ENCODE measurements at places on chromosomes 13 and 19. TPM values are rescaled to one million over a fixed set of nuclear protein-coding genes. Genes with fewer than 3 reads are reported as not detected.

SH3GL1 gene
- polyA plus RNA-seq, result 64.4 TPM

CLDN10 gene
- 16.6 TPM for polyA plus RNA-seq

GDF15 gene
- 0.41 TPM for polyA plus RNA-seq

SPINT2 gene
- polyA plus RNA-seq, result 5.2 TPM

KANK2 gene
- 116 TPM for polyA plus RNA-seq

ZNF787 gene
- 33.4 TPM for polyA plus RNA-seq

USF2 gene
- 119 TPM for polyA plus RNA-seq

FFAR3 gene
- not detected for polyA plus RNA-seq

CIRBP gene
- 528 TPM for polyA plus RNA-seq

FSD1 gene
- polyA plus RNA-seq, result 1.2 TPM

DNA sequence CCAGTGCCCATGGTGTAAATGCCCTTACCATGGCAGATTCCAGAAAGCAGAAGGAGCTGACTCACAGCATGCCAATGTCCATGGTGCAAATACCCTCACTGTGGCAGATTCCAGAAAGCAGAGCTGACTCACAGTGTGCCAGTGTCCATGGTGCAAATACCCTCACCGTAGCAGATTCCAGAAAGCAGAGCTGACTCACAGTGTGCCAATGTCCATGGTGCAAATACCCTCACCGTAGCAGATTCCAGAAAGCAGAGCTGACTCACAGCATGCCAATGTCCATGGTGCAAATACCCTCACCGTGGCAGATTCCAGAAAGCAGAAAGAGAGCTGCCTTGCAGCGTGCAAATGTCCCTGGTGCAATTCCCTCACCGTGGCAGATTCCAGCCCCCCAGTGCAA is 163.8 kb upstream of the SOX1 start:
- no peak for DNase-seq

DNA sequence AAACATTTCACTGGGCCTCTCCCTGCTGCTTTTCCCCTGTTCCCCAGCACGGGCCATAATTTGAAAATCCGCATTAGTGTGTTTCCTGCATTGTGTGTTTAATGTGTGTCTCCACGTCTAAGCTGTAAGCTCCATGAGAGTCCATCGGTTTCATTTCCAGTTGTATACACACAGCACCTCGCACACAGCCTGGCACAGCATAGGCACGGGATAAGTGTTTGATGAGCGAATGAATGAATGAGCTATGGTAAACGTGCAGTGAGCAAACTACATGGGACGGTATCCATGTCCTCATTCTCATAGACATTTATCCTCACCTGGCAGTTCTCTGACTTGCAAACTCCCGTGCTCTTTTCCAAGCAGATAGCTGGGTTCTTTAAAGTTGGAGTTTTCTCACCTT is 106.1 kb downstream of the RAB20 start:
- DNase-seq, result no peak

GRCh38 chr19:47623921-47624391 is 15.0 kb downstream of the BICRA start:
- no peak for DNase-seq

DNA sequence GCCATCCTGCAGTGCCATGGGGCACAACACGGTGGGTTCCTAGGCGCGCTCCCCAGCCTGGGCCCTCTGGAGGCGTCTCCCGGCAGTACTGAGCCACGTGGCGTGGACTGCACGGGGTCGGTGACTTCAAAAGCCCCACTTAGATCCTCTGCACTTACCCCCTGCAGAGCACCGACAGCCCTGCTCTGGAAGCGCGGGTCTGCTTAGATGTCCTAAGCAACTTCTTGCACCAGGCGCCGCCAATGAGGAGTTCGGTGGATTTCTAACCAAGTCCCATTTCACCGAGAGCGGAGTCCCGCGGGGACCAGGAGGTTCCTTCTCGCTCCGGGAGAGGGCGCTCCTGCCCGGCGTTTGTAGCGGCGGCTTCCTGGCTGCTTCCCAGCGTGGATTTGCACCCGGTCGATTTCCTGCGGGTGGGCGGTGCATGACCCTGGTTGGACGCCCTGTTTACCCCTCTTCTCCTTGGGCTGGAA is 25.2 kb upstream of the ZNF845 start:
- peak; percentile 18 for DNase-seq

GRCh38 chr19:49347835-49348234 is 12.6 kb downstream of the CD37 start:
- DNase-seq, result no peak

DNA sequence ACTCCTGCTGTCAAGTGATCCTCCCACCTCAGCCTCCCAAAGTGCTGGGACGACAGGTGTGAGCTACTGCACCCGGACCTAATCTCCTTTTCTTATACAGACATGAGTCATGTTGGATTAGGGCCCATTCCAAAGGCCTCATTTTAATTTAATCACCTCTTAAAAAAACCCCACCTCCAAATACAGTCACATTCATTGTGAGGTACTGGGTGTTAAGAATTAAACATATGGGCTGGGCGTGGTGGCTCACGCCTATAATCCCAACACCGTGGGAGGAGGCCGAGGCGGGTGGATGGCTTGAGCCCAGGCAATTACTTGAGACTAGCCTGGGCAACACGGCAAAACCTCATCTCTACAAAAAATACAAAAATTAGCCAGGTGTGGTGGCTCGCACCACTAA is 46.6 kb downstream of the PIN1 start:
- DNase-seq, result no peak

DNA sequence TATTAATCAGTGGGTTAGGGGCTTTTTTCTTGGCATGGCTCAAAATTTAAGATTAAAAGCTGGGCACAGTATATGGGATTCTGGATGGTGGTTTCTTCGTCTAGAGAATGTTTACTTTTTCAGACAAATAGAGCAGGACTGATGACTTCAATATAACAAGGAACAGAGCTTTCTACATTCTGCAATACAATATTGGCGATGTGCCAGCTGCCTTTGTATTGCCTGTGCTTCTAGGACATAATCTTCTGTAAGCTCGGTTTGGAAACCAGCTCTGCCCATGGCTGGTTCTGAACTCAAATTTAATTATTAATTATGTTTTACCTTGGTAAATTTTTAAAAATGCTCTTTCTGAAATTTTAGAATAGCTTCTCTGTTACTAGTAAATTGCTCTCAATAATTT is 139.1 kb upstream of the TRPC4 start:
- peak; percentile 37 for DNase-seq

GRCh38 chr13:113646376-113646775 is 11.6 kb downstream of the ATP4B start:
- DNase-seq, result no peak

DNA sequence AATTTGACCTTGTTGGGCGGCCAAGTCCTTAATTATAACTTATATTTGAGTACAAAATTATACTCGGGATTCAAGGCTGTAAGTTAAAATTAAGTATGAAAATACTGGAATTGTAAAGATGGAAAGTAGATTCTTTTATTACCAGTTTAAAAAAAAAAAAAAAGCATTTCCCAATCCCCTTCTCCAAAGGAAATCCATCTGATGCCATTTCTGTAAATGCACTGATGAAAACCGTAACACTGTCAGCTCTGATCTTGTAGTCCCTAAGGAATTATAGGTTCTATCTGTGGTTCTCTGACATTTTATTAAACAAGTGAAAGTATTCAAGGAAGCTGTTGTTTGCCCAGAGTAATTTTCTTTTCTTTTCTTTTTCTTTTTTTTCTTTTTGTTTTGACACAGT is 41.6 kb upstream of the HNRNPA1L2 start:
- DNase-seq, result no peak

- DNase-seq, result peak; percentile 92
These were observed at the start of gene NUMBL for GRCh38 chr19:40690050-40690692. TSS of gene NUMBL (minus strand) at chr19:40690651. CDS start at chr19:40690483, 168 bp downstream.

- no peak for DNase-seq
These were observed 132.7 kb upstream of the KL start for GRCh38 chr13:32883474-32883873.

- no peak for DNase-seq
These were observed 81.1 kb downstream of the UFM1 start for GRCh38 chr13:38430796-38431195.

DNA sequence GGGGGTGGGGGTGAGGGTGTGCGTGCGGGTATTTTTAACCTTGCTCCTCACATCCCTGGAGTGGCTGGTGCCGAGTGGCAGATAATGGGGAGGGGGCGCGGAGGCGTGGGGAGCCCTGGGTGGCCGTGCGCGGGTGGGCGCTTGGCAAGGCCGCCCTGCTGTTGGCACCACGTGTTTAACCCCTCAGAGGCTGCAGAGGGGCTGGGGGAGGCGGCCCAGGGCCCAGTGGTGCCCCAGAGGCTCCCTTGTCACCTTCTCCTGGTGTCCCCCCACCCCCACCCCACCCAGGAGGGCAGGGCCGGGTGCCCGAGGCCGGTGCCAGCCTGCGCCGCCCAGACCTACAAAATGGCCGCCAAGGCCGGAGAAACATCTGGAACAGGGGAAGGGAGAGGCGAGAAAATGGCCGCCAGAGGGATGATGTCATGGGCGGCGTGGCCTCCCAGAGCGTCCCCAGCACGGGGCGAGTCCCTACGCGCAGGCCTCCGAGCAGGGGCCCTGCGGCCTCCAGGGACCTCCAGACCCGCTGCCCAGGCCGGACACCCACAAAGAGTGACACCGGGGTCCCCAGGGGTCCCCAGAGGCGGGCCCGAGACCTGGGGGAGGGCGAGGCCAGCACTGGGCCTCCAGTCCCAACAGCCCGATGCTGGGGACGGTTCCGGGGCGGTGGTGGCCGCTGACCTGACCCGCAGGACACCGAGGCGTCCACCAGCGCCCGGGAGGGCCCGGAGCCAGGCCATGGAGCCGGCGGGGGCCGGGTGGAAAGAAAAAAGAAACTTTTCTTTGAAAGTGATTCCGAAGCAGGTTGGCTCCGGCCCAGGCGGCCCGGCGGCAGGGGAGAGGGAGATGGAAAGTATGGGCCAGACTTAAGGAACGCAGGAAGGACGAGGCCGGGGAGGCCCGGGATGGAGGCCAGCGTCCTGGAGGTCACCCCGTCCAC is 38.2 kb downstream of the NFIC start:
- peak; percentile 91 for DNase-seq

GRCh38 chr13:75995966-75996365 is 359.8 kb downstream of the LMO7 start:
- DNase-seq, result no peak

- no peak for DNase-seq
These were observed 523.4 kb downstream of the FGF9 start for GRCh38 chr13:22194106-22194805.

DNA sequence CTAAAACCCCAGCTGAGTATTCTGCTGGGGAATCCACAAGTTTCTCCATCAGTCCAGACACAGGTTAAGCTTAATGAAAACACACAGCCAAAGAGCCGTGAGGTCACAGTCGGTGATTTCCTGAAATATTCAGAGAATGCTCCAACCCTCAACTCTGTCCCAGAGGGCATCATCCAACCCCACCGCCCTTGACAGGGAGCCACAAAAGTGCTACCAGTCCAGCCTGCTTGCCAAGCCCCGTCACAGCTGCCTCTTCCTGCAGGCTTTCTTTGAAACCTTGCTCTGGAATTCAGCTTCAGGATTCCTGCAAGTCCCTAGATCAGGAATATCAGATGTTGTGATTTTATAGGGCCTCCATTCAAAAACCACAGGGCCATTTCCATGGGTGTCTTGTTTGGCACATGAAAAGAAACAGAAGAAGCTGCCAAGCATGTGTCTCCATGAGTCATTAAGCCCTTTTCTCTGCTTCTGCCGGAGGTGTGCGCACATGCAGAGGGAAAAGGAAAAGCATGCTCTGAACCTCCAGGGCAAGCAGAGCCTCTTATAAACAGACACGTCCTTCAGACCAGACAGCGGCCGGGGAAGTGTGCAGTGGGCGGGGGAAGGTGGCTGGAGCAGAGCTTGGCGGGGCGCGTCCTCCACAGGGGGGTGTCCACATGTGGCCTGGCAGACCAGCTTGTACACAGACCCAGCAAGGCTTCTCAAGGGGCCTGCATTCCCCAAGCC is 164.7 kb downstream of the KATNAL1 start:
- no peak for DNase-seq

DNA sequence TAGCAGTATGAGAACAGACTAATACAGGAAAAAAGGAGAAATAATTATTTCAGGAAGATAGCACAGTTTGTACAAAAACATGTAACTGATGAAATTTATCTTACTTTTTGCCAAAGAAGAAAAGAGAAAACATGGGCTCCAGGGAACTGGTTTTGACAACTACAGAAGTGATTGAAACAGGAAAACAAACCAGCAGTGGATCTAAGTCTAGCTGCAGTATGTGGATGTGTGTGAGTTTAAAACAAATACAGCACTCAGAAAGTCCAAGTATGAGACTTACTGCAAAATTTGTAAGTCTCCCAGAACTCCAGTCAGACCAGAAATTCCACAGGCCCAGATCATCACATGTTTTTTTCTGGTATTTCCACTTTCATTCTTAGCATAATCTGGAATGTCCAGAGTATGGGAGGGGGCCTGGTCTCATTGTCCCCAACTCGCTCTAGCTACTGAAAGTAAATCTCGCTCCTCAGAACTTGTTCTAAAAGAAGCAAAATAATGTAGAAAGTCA is 259.5 kb downstream of the NHLRC3 start:
- DNase-seq, result no peak

DNA sequence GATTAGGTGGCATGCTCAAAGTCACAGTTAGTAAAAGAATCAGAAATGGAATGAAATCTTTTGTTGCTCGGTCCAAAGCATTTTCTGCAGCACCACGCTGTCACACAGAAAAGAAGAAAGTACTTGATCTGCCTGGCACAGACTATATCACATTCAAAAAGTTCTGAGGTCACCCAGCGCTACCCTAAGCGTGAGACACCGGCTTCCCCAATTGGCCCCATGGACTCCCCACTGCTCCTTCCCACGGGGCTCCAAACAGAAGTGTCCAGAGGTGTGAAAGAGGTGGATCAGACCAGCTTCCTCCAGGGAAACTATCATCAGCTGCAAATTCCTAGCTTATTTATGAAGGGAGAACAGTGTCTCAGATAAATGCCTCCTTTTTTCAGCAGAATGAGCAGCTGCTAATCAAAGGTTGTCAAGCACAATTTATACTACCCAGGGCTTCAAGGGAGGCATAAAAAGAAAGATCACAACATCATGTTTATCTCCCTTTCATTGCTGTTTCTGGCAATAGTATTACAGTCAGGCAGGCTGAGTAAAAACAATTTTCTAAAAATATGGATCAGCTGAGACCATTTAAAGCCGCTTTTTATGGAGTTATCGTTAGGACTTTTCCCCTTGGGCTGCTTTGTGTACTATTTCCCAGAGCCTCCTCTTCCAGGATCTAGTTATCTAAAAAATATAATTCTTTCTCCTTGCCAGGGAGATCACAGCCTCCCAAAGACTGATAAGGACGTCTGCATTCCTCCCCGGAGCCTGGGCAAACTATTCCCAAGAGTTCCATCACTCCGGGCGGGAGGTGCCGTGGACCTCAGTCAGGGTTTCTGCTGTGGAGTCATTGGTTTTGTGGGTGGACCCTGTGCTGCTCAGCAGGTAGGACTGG is 208.0 kb downstream of the LHFPL6 start:
- DNase-seq, result no peak

- DNase-seq, result peak; percentile 33
These were observed 131.6 kb downstream of the COG6 start for GRCh38 chr13:39787086-39787487.

DNA sequence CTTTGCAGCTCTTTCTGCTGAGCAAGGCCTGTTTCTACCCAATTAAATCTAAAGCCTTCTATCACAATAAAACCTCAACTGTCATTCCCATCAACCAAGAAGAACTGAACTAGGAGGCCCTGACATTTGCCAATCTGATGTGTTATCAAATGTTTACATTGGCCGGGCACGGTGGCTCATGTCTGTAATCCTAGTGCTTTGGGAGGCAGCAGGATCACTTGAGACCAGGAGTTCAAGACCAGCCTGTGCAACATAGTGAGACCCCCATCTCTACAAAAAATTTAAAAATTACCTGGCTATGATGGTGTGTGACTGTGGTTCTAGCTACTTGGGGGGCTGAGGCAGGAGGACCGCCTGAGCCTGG is 2.8 kb upstream of the FBXO17 start:
- DNase-seq, result no peak

Data from hindlimb muscle (tissue), 1 donor.